ENCODE measurements at places on chromosomes 6 and 20. TPM values are rescaled to one million over a fixed set of nuclear protein-coding genes. Genes with fewer than 3 reads are reported as not detected.

Gene FAM217B
- 12.3 TPM for total RNA-seq

Gene ECT2L
- not detected for total RNA-seq

Gene HMGN4
- total RNA-seq: 56.6 TPM

Gene GABRR2
- 0.39 TPM for total RNA-seq

Gene CGA
- total RNA-seq: 0.53 TPM

Gene PET117
- total RNA-seq: 18.3 TPM

Gene RGS17
- total RNA-seq: 0.15 TPM

Gene LHFPL5
- total RNA-seq: not detected

Gene MATN4
- not detected for total RNA-seq

DNA sequence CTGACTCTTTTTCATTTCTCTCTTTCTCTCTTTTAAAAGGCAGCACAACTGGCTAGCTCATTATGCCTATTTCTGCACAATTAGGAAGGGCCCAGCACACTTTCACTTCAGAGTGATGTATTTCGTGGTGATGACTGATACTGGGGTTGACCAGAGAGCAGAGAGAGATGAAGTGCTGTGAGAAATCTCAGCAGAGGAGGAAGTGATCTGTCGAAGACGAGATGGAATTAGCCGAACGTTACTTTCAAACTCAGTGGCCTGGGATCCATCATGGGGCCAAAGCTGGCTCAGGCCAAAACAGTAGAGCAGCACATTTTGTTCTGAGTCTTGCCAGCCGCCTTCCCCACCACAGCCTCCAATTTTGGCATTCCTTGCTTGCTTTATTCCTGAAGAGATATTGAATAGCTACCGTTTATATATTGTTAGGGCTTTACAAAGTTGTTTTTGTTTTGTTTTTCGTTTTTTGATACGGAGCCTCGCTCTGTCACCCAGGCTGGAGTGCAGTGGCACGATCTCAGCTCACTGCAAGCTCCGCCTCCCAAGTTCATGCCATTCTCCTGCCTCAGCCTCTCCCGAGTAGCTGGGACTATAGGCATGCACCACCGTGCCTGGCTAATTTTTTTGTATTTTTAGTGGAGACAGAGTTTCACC is 213.2 kb upstream of the ECI2 start:
- H3K27ac ChIP-seq: no peak overlapping the region
- no peaks in the 10 kb centered on the region for H3K36me3 ChIP-seq
- H3K4me1 ChIP-seq: peaks cover 15% of the 10 kb centered on the region
- no peaks in the 10 kb centered on the region for H3K27me3 ChIP-seq
- DNase-seq: no peak

- H3K4me3 ChIP-seq: no peak overlapping the region
- H3K4me1 ChIP-seq: no peaks in the 10 kb centered on the region
- H3K27ac ChIP-seq: no peak overlapping the region
- peak; percentile 33 for DNase-seq
These were observed 5.8 kb upstream of the CDC5L start for GRCh38 chr6:44381739-44382138.

DNA sequence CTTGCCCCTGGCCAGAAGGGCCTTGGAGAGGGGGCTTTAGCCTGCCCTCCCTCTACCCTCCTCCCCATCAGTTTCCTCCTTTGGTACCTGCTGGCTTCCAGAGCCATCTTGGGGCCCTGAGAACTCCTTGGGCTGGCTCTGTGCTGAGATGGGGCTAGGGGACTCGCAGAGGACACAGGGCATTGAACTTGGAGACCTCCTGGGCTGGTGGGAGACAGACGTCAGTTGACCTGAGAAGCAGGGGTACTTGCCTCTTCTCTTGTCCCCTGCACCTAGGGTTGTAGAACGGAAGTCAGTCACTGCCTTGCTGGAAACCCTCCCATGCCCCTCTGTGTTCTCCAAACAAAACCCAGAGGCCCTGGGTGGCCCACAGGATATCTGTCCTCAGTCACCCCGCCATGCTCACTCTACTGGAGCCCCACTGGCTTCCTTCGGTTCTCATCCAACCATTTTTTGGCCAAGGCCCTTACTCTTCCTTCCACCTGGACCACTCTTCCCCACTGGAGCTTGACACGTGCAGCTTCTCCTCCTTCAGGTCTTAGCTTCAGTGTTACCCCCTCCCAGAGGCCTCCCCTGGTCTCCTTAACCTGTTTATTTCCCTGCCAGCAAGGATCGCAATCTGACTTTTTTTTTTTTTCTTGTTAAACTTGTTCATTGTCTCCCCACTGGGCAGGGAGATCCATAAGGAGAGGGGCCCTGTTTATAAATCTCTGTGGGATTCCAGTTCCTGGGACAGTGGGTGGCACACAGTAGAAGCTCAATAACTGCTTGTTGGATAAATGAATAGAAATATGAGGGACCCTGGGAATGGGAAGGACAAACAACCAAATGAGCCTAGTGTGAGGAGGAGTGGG is 971 bp downstream of the RBCK1 start:
- H3K27ac ChIP-seq: peak overlapping the region; percentile 84
- H3K4me1 ChIP-seq: peaks cover 5% of the 10 kb centered on the region
- no peak for DNase-seq
- no peaks in the 10 kb centered on the region for H3K27me3 ChIP-seq
- H3K4me3 ChIP-seq: peak overlapping the region; percentile 92

DNA sequence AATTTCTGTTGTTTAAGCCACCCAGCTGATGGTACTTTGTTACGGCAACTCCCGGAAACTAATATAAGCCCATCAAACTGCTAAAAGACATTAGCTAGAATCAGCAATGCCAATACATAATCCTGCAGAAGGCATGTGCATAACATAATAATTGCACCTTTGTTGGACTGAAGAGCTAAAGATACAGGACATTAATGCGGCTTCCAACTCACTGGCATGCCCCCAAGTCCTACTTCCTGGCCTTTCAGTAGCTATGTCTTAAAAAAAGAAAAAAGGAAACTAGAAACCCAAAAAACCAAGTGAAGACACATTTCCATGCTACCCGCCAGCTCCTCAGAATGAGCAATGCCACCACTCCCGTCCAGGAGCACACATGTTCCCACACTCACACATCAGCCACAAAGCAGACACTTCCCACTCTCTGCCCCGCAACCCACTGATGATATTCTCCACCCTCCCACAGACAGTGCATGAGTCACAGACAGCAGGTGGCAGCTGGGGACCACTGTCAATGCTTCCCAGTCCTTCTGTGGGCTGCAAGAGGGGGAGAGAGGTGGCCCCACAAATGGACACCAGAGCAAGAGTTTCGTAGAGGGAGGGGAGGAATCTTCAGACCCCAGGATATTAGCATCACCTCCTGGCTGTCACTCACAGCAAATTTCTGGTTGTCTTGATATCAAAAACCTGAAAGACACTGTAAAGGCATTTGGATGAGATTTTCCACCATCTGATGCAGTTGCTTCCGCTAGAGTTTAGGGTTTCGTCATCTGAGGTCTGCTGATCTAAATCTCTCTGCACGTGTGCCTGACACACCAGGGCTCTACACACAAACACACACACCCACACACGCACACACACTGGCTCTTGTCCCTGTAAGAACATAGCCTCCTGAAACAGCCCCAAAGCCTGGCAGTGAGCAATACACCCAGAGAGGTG is 32.8 kb downstream of the GFOD1 start:
- no peaks in the 10 kb centered on the region for H3K27me3 ChIP-seq
- no peak for DNase-seq

- DNase-seq: no peak
- H3K27me3 ChIP-seq: no peaks in the 10 kb centered on the region
- H3K36me3 ChIP-seq: no peaks in the 10 kb centered on the region
- H3K4me1 ChIP-seq: peaks cover 5% of the 10 kb centered on the region
These were observed 221.2 kb downstream of the CLIC5 start for GRCh38 chr6:45794465-45794864.

DNA sequence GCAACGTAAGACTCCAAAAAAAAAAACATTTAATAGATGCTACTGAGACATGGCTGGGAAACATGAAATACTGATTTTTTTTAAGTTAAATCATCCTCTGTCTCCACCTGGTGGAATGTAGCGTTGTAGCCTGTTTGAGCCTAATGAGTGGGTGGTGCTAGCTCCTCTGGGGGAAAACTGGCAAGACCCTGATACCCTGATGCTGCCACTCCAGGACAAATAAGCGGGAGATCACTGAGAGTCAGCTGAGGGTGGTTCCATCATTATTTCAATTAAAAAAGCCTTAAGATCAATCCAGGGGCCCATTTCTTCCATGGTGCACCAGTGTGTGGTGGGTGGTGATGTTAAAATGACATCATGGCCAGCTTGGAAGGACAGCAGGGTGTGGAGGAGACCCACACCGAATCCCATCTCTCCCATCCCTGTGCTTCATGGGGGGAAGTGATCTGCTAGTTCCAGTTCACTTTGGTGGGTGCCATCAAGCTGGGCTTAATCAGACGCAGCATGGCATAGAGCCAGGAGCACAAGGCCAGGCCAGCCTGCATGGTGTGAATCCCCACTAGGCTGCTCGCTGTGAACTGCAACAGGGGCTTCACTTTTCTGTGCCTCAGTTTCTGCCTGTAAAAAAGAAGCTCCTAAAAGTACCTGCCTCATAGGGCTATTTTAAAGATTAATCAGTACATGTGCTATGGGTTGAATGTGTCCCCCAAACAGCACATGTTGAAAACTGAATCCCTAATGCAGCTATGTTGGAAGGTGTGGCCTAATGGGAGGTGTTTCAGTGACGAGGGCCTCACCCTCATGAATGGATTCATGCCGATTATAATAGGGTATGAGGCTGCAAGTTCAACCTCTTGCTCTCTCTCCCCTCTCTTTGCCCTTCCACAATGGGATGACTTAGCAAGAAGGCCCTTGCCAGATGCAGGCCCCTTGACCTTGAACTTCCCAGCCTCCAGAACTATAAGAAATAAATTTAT is 13.0 kb upstream of the MRPS10 start:
- no peaks in the 10 kb centered on the region for H3K27me3 ChIP-seq
- H3K36me3 ChIP-seq: peaks cover 20% of the 10 kb centered on the region
- H3K27ac ChIP-seq: no peak overlapping the region
- no peak overlapping the region for H3K4me3 ChIP-seq
- DNase-seq: no peak

GRCh38 chr20:10137032-10137431 is 81.6 kb upstream of the SNAP25 start:
- no peaks in the 10 kb centered on the region for H3K36me3 ChIP-seq
- no peaks in the 10 kb centered on the region for H3K27me3 ChIP-seq
- DNase-seq: no peak

- H3K27ac ChIP-seq: peak overlapping the region; percentile 98
- no peaks in the 10 kb centered on the region for H3K36me3 ChIP-seq
- DNase-seq: peak; percentile 50
- H3K4me3 ChIP-seq: no peak overlapping the region
- H3K4me1 ChIP-seq: peaks cover 42% of the 10 kb centered on the region
These were observed 58.4 kb downstream of the HIVEP2 start for GRCh38 chr6:142886431-142887170.

DNA sequence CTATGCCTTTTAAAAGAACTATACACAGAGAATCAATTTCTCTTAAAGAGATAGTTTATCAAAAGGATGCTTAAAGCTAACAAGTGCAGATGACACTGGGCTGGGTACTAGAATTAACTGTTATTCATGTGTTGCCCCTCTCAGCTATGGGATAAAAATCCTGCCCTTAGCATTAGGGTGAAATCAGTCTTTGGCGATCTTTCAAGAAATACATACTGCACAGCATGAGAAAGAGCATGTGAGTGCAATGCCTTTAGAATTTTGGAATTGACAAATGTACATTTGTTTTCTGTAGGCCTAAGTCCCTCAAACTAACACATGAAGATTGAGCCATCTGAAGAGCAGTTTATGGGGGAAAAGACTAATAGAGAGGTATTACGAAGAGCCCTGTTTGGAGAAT is 115.4 kb downstream of the ZFP64 start:
- no peaks in the 10 kb centered on the region for H3K36me3 ChIP-seq
- H3K4me1 ChIP-seq: no peaks in the 10 kb centered on the region
- DNase-seq: peak; percentile 7
- no peak overlapping the region for H3K27ac ChIP-seq
- H3K27me3 ChIP-seq: no peaks in the 10 kb centered on the region

DNA sequence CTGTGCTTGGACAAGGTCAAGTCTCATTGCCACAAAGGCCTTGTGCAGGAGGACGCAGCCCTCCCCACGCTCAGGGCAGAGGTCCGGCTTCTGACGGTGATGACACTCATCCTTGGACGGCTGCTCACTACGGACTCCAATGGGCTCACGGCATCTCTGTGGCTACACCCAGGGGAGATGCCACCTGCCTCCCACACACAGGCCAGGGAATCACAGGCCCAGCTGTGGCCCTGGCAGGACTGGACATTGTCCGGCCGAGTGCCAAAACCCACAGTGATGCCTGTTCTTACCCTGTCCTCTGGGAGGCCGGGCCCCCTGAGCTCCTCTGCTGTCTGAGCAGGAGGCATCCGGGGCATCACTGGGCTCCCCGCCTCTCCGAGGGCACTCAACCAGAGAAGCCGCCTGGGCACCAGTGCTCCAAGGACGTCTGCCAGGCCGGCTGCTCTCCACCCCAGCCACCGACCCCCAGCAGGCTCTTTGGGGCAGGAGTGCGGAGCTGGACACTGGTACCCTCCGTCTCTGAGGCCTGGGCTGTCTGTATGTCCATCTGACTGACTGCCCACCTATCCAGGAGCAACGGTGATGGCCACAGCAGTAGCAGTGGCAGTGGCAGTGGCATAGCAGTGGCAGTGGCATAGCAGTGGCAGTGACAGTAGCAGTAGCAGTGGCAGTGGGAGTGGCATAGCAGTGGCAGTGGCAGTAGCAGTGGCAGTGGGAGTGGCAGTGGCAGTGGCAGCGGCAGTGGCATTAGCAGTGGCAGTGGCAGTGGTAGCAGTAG is 1.9 kb downstream of the RBBP8NL start:
- peaks cover 14% of the 10 kb centered on the region for H3K4me1 ChIP-seq
- no peaks in the 10 kb centered on the region for H3K36me3 ChIP-seq
- DNase-seq: no peak

DNA sequence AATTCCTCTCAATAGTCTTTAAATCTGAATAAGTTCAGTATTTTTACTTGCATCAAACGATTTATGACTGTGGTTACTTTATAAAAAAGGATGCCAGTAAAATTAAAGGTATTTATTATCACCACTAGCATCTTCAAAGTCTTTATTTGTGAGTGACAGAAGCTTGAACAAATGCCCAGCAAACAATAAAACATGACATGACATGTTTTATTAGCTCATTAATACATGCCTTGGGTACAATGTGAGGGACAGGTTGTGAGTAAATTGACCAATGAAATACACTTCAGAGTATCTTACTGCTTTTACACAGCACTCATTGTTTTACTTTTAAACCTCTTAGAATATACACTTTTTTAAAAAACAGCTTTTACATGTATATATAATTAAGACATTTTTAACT is 113.4 kb upstream of the BEND3 start:
- no peak for DNase-seq
- no peaks in the 10 kb centered on the region for H3K36me3 ChIP-seq
- H3K4me1 ChIP-seq: no peaks in the 10 kb centered on the region
- H3K27me3 ChIP-seq: no peaks in the 10 kb centered on the region

Data from cardiac muscle cell (in vitro differentiated cells and primary cell).